Activated T-helper 2 cell treated with anti-CD3 and anti-CD28 coated beads, Interferon-gamma antibody, Interleukin-2, Interleukin-4, amounts not matched to agents 10 μg/mL and 5 μg/mL and 100 μg/mL, durations not matched to agents 14 hours and 24 hours and 36 hours (primary cell): ENCODE measurements at places on chromosomes 3 and 15. TPM values are rescaled to one million over a fixed set of nuclear protein-coding genes. Genes with fewer than 3 reads are reported as not detected.

DNA sequence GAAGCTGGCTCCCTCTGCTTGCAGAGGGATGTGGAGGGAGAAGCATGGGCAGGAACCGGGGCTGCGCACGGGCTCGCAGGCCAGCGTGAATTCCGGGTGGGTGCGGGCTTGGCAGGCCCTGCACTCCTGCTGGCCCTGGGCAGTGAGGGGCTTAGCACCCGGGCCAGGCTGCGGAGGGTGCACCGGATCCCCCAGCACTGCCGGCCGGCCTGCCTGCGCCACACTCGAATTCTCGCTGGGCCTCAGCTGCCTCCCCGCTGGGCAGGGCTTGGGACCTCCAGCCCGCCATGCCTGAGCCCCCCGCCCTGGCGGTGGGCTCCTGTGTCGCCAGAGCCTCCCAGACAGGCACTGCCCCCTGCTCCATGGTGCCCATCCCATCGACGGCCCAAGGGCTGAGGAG is 47.6 kb upstream of the SPATA12 start:
- H3K4me1 ChIP-seq, result peaks cover 1% of the 10 kb centered on the region
- no peak overlapping the region for H3K27ac ChIP-seq
- H3K27me3 ChIP-seq, result no peaks in the 10 kb centered on the region
- no peak for DNase-seq
- no peaks in the 10 kb centered on the region for H3K36me3 ChIP-seq
- H3K4me3 ChIP-seq, result no peak overlapping the region

CDHR4 gene
- total RNA-seq, result 0.16 TPM in 1 of 2 replicates, not detected in the other

DNA sequence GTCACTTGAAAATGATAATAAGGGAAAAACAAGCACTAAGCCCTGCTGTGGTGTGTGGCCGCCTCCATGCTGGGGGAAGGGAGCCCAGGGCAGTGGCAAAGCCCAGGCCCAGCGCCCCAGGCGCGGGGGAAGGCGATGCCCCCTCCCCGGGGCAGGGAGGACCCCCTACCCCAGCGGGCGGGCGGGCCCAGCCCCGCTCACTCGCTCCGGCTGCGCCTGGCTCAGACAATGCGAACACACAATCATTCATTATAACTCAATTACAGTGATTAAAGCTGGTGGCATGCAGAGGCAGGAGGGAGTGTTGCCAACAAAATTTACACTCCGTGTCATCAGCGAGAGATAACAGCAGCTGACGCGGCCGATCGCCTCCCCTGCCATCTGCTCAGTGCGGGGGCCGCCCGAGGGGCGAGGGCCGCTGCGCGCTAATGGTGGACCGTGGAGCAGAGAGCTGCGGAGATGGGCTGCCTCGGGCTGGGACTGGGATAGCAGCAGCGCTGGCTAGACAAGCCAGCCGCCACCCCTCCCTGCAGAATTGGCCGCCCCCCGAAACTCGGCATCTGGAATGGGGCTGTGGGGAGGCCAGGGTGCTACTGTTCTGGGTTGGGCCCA is 64.1 kb downstream of the TLE3 start:
- no peak overlapping the region for H3K27ac ChIP-seq
- no peak overlapping the region for H3K4me3 ChIP-seq
- H3K27me3 ChIP-seq, result peaks cover 3% of the 10 kb centered on the region
- no peaks in the 10 kb centered on the region for H3K4me1 ChIP-seq

GASK1A gene
- not detected in 2 replicates for total RNA-seq

DNA sequence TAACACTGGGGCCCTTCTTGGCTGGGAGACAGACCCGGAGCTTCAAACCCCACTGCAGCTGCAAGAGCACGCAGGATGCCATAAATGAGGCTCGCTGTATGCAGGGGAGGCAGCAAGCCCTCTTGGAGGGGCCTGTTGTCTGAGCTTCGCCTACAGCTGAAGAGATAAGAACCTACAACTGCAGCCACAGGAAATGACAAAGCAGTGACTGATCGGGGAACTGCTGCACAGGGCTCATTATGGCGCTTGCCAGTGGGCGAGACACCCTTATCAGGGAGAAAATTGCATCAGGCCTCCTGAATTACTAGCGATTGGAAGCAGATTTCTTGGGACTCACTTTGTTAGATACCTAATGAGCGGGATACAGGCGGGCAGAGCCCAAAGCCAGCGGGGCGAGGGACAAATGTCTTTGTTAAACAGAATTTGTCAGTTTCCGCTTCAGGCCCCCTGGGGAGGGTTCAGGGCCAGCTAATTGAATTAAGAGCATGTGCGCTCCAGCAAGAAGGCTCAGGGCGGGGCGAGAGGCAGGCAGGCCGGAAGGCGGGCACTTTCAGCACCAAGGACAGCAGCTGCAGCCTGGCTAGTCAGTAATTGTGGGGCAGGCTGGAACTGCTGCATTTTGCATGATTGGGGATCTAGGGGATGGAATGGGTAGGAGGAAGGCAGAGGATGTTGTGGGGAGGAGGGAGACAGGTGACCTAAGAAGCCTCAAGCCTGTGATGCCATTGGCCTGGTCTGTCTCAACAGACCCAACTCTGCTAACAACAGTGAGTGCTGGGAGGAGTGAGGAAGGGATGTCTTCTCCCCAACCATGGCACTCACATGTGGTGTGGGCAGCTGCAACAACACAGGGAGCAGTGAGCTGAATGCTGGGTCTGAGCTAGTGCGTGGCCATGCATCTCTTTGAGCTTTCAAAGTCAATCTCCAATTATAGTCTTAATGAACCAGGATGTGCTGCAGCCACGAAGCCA is 55.3 kb downstream of the CCDC33 start:
- H3K4me3 ChIP-seq, result peak overlapping the region; percentile 22
- peaks cover 10% of the 10 kb centered on the region for H3K27me3 ChIP-seq
- H3K4me1 ChIP-seq, result peaks cover 12% of the 10 kb centered on the region
- DNase-seq, result peak; percentile 73

DNA sequence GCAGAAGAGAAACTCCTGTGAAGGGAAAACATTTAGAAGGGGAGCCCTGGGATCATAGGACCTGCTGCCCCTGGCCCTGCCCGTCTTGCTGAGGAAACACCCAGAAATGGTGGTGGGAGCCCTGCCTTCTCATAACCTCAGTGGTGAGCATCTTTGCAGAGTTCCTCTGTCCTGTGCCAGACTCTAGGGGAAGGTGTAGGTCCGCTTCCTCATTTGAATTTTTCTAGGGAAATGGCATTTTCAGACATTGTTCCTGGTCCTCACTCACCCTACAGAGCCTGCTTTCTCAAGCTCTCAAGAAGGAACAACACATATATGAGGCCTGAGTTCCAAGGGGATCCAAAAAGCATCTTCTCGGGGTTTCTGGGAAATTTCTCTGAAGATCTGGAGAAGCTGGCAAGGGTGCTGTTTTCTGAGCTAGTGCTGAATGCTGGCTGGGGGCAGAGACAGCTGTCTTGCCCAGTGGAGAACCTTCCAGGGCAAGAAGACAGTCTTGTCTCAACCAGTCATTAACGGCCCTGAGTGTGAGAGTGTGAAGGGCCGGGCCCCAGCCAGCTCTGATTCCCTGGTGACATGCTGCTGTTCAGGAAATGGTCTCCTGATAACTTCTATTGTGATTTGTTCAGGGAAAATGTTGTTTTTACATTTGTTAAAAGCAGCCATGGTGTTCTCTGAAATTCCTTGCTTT is 283.1 kb upstream of the LRRFIP2 start:
- no peak for DNase-seq
- no peaks in the 10 kb centered on the region for H3K36me3 ChIP-seq
- H3K27me3 ChIP-seq, result peaks cover 53% of the 10 kb centered on the region
- H3K4me3 ChIP-seq, result no peak overlapping the region
